ENCODE measurements at places on chromosomes 3 and 15.
A peak's percentile ranks its signal among the peaks of the same experiment; 100 is the strongest.

GRCh38 chr15:42498212-42499068 is 3.0 kb downstream of the SNAP23 start:
- peak; percentile 40 for DNase-seq

- DNase-seq: no peak
Observed at GRCh38 chr15:63575312-63575711, 21.9 kb upstream of the FBXL22 start.

DNA sequence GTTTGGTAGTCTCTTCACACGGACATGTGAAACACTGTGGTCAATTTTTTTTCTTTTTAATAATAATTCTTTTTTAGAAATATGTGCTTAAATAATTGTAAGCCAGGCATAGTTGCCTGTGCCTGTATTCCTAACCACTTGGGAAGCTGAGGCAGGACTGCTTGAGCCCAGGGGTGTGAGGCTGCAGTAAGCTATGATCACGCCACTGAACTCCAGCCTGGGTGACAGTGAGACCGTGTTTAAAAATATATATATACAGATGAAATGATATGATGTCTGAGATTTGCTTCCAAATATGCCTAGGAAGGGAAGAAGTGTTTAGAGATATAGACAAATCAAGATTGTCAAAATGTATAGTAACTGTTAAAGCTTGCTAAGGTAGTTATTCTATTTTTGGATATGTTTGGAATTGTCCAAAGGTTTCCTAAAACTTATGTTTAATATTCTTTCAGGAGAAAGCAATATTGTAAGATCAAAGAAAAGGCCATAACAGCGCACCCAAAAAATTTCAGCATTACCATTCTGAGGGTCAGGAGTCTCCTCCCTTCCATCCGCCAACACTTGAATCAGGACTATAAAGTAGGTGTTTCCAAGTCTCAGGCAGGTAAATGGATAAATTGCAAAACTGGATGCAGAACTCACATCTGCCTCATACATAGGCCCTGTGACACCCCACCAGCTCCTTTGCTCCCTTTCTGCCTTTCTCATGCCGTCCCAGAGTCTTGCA is 532 bp upstream of the SELENOT start:
- DNase-seq: peak; percentile 37

DNA sequence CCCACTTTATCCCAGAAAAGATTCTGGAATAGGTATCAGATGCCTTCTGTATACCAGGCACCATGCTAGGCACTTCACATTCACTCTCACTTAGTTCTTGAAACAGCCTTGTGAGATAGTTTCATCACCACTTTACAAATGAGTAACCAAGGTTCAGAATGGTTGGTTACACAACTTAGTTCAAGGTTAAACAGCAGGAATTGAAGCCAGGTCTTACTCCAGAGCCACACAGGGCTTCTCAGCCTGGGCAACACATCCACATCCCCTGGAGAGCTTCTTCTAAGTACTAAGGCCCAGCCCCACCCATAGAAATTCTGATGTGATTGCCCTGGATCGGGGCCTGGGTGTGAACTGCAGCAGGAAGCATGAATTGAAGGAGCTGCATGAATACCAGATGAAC is 18.6 kb downstream of the WHAMM start:
- DNase-seq: no peak

- DNase-seq: no peak
Observed at GRCh38 chr3:188345223-188345622, 191.3 kb downstream of the LPP start.

DNA sequence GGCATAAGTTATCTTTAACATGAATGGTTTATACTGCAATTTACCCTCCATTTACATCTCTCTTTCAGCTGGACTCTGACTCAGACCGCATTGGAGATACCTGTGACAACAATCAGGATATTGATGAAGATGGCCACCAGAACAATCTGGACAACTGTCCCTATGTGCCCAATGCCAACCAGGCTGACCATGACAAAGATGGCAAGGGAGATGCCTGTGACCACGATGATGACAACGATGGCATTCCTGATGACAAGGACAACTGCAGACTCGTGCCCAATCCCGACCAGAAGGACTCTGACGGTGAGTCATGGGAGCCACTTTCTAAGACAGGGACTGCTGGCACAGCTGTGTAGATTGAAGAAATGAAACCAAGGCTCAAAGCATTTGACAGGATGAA is 11.6 kb downstream of the THBS1 start:
- DNase-seq: no peak

DNA sequence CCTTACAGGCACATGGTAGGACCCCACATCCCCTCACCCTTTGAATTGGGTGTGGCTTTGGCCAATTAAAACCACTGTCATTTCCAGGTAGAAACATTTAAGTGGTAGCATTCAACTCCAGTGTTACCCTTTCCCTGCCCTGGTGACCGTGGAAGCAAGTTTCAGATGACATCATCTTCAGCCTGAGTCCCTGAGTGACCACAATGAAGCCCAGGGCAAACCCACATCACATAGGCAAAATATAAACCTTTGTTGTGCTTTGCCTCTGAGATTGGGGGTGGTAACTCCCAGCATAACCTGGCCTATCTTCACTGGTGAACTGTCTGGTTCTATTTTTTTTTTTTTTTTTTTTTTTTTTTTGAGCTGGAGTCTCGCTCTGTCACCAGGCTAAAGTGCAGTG is 404.0 kb upstream of the WNT5A start:
- no peak for DNase-seq

- DNase-seq: no peak
Observed at GRCh38 chr3:11638495-11639358, 5.0 kb downstream of the VGLL4 start.

DNA sequence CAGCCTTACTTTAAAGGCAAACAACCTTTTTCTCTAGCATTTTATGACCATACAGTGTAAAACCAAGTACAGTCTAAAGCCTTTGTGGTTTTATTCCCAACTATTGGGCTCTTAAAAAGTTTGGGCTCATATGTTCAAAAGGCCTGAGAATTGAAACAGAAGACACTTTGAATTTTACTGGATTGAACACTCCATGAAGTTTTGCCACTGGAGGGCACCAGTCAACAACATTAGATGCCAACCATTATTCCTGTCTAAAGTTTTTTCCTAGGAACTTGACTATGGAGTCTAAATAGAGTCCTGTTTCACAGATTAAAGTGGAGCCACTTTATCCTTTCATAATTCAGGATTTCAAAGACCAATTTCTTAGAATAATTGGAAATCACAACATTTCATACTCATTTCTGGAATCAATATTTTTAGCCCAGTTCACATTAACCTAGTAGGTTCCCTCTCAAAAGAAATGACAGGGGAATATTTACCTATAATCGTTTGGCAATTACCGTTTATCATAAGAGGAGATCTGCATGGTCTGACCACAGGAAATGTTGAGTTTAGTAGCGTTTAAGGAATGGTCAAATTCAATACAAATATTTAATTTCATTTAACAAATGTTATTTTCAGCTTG is 244.1 kb upstream of the PDZRN3 start:
- DNase-seq: peak; percentile 11

GRCh38 chr3:194076475-194076874 is 59.5 kb upstream of the HES1 start:
- no peak for DNase-seq

GRCh38 chr3:4749567-4750002 is 229.7 kb upstream of the BHLHE40 start:
- no peak for DNase-seq

- DNase-seq: no peak
Observed at GRCh38 chr3:19104459-19104858, 43.9 kb upstream of the KCNH8 start.

DNA sequence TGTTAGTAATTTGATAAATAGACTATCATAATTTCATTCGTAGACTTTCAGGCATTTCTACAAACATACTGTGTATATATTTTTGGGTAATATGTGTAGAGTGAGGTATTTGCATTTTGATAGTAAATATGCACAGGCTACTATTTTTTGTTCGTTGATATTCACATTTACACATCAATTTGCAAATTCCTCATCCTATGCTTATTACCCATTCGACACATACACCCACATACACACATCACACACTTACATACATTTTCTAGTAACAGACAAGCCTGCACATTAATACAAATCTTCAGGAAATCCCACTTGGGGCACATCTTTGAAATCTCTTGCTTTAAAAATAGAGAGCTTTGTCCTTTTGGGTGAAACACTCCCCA is 127.9 kb upstream of the FEZF2 start:
- DNase-seq: no peak

DNA sequence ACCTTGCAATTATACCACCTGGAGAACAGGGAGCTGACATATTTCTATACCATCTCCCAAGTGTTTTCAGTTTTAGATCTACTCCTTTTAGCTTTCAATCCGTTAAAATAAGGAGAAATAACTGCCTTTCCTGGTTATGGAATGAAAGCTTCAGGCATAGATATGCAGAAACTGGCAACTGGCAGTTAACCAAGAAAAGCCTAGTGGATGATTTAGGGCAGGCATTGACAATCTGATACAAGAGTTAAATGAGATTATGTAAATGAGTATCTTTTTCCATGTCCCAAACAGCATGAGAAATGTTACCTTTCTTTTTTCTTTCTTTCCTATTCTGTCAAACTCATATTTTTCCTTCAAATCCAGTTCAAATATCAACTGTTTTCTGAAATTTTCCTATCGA is 689.1 kb upstream of the DPPA4 start:
- no peak for DNase-seq

GRCh38 chr3:134879990-134880389 is 84.9 kb downstream of the EPHB1 start:
- no peak for DNase-seq

DNA sequence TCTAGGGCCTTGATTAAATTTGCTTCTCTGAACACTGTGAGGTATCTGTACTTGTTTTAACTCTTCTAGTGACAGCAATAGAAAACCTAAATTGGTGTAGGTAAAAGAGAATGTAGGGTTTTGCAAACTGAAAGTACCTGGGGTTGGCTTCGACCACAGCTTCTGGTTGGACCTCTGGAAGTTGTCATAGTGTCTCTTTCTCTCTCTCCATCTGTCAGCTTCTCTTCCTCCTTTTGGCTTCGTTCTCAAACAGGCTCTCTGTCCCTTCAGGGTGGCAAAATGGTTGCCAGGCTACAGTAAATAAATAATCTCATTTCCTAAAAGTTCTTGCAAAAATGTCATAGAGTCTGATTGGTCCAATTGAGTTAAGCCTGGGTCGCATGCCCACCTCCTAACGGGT is 149.3 kb upstream of the CTDSPL start:
- no peak for DNase-seq

DNA sequence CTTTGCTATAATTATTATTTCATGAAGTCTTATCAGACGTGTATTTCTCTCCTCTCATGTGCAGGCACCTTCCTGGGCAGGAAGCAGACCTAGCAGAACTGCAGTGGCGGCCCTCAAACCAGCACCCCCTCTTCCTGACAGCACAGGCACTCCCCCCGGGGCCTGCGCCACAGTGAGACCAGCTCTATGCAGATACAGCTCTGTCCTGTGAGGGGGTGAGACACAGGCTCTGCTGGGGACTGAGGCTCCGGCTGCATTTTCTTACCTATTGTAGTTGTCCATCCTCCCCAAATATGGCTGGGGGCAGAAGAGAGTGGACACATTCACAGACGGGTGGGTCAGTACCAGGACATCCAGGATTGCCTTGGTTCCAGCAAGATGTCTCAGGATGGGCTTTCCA is 5.0 kb downstream of the CISH start:
- DNase-seq: no peak

DNA sequence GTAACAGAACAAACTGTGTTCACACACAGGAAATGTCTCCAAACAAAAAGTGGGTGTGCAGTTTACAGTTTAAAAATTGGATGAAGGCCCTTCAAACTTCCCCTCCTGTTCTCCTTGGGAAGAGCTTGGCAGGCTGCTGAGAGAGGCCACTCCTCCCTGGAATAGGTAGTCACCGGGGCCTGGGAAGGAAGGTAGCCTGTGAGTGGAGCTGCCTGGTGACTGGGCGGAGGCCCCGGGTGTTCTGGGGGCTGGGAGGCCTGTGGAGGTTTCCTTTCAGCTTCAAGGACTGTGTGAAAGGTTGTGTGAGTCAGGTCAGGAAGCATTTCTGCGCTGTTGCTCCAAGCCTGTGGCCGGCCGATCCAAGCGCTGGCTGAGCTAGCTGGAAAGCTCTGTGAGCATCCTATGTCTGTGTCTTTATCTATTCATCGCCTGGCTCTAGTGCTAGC is 14.1 kb downstream of the SLCO3A1 start:
- DNase-seq: no peak

- DNase-seq: no peak
Observed at GRCh38 chr3:161957467-161957866, 460.9 kb downstream of the OTOL1 start.

GRCh38 chr15:53884441-53884840 is 93.8 kb upstream of the UNC13C start:
- DNase-seq: no peak

DNA sequence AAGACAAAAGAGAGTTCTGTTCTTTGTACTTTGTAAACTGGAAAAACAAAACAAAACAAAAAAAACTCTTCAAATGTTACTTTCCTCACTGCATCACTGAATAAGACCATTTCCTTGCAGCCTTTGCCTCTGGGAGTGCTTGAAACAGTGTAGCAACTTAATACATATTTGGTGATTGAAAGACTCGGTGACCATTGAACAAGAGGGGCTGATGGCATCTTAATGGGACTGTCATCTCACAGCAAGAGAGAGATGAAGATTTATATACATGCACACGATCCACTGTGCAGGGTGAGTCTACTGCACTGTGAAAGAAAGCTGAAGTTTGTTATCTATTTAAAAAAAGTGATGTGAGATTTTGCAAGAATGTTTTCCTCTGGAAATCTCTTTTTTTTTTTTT is 111.9 kb upstream of the KLHL25 start:
- DNase-seq: no peak

GRCh38 chr15:91304786-91305185 is 204.7 kb downstream of the SV2B start:
- no peak for DNase-seq

DNA sequence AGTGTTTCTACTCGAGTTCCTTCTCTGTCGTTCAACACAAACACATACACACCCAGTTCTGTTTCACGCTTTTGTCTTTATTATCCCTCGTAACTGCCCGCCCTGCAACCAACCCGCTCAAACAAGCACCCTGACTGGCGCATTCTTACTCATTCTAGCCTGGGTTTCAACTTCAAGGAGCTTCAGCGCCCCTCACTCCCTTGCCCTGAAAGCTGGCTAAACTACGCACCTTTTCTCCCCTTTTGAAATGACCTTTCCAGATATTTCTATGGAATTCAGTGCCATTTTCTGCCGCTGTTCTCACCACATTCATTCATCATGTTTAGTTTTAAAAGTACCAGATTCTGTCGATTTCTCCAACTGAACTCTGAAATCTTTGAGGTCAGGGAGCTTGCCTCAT is 653 bp upstream of the MFSD1 start:
- no peak for DNase-seq

- DNase-seq: no peak
Observed at GRCh38 chr3:160735826-160736225, 20.2 kb upstream of the PPM1L start.

- DNase-seq: no peak
Observed at GRCh38 chr3:195591852-195592251, 8.1 kb upstream of the APOD start.

- DNase-seq: peak; percentile 19
Observed at GRCh38 chr3:152706991-152707713, 127.8 kb upstream of the P2RY1 start.
